Osteoblast (primary cell): ENCODE measurements at places on chromosomes 3 and 15. TPM values are rescaled to one million over a fixed set of nuclear protein-coding genes. Genes with fewer than 3 reads are reported as not detected.

The ARL14 gene
- total RNA-seq: not detected in 2 replicates

GRCh38 chr15:99958426-99959097, 225.3 kb upstream of the LYSMD4 start:
- DNase-seq: no peak

The PODXL2 gene
- 0.36 and 0.59 TPM in 2 replicates for total RNA-seq

GRCh38 chr3:160982491-160982890, 122.7 kb downstream of the B3GALNT1 start:
- DNase-seq: no peak
